Stimulated activated CD4-positive, alpha-beta T cell treated with anti-CD3 and anti-CD28 coated beads, Interleukin-15, amount 100 ng/mL, for 1 hour (primary cell): ENCODE measurements at places on chromosomes 2 and 18.

- no peak for DNase-seq
These were observed 25.3 kb upstream of the SNTG2 start for GRCh38 chr2:925309-925708.

GRCh38 chr2:145277922-145278321 is 758.0 kb upstream of the ZEB2 start:
- DNase-seq, result no peak

DNA sequence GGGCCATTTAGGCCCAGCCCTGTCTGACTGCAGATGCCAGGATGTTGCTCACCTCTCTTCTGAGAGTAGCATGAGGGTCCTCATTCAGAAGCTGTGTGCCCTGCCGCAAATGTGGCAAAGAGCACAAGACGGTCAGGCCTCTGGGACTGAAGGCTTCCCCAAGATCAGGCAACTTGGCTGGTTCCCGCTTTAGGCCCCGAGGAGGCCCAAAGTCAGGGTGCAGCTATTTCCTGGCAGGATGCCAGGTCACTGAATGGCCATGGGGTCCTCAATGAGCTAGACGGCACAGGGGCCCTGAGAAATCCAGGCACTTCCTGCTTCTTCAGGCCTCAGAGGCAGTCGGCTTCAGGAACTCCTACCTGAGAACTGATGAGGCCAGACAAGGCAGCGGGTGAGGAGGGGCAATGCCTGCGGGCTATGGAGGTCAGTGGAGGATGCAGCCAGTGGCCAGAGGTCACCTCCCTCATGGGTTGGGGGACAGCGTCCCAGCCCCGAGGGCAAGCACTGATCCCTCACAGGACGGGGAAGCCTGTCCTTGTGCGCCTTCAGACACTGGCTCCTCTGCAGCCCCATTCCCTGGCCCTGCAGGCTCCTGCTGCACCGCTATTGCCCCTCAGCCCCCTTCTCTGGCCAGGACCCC is 44.9 kb downstream of the LMAN2L start:
- no peak for DNase-seq

GRCh38 chr18:43159086-43159770 is 43.7 kb upstream of the RIT2 start:
- no peak for DNase-seq

GRCh38 chr2:239870276-239870675 is 154.9 kb downstream of the NDUFA10 start:
- no peak for DNase-seq

DNA sequence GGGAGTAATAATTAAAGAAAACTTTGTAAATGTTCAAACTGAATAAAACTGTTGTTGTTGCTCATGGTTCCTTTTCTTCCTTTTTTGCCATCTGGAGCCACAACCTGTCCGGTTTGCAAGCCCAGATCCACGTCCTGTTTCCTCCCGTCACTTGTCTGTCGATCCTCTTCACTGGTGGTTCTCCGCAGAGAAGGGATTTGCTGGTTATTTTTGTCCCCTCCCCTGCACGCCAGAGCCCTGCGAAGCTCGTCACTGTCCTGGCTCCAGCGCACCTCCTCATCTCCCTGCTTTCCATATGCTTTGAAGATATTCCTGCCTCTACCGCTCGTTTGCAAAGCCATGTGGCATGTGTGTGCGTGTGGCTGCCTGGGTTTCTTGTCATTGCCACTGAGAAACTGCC is 461.4 kb downstream of the RNF144A start:
- no peak for DNase-seq

DNA sequence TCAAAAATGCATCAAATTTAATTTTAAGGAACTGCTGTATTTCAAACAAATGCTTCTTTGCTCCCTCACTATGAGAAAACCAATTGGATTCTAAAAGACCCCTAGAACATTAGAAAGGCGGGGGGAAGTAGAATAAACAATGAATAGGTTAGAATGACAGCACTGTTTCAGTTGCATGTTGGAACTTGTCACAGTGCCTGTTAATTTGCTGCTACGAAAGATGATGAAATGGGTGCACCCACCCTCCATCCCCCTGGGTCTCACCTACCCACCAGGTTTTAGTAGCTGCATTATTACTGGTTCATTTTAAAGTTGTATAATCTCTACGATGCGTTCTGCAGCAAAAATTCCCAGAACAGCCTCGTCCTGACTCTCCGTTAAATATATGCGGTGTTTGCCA is 193.0 kb upstream of the COPS8 start:
- no peak for DNase-seq

DNA sequence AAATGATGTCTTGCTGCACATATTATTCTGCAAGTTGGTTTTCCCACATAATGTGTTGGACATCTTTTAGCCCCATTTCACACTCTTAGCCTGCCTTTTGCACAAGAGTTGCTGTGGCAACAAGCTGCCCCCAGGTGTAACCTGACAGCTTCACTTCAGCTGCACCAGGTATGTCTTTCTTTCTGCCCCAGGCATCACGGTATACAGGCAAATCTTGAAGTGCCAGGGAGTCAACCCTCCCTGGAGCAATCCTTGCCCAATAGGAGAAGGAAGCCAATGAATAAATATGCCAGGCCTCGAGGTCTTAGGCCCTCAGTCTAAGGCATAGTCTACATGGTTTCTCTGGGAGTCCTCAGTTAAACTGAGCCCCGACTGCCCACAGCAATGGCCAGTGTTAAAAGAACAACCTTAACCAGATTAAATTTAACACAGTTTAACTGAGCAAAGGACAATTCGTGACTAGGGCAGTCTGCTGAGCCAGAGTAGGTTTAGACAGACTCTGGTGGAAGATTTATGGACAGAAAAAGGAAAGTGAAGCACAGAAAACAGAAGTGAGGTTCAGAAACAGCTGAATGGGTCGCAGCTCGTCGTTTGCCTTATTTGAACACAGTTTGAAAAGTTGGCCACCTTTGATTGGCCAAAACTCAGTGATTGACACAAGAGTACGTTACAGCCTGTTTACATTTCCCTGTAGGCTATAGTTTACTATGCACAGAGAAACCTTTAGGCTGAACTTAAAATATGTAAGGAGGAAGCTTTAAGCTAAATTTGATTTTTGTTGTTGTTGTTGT is 32.0 kb upstream of the C1QL2 start:
- DNase-seq, result no peak

- DNase-seq, result no peak
These were observed 18.3 kb downstream of the ASXL3 start for GRCh38 chr18:33596178-33596854.

GRCh38 chr18:32576296-32576916 is 105.7 kb upstream of the GAREM1 start:
- no peak for DNase-seq

DNA sequence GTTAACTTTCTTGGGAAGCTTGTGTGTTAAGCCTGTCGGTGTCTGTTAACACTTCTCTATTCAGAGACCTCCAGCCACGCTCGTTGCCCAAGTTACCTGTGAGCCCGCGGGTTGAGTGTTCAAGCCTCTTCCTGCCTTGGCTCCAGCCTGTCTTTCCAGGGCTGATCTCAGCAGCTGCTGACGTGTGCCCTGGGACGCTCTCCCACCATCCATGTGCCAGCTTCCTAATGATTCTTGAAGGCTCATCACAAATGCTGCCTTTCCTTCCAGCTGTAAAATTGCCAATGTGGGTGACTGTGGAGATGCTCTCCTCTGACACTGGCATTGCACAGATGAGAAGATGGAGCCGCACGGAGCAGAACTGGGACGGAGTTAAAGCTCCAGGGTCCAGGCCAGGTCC is 6.1 kb downstream of the RNF144A start:
- DNase-seq, result no peak

DNA sequence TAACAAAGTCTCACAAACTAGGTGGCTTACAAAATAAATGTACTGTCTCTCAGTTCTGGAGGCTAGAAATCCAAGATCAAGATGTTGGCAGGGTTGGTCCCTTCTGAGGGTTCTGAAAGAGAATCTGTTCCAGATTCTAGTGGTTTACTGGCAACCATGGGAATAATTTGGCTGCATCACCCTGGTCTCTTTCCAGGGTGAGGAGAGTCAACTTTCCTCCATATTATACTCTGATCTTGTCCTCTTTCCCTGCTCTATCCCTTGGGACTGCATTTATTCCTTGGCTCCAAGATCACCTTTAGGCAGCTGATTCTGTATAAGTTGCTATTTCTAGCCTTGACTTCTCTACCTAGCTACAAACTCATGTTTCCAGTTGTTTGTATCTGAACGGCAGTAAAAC is 35.2 kb downstream of the SLC40A1 start:
- no peak for DNase-seq

DNA sequence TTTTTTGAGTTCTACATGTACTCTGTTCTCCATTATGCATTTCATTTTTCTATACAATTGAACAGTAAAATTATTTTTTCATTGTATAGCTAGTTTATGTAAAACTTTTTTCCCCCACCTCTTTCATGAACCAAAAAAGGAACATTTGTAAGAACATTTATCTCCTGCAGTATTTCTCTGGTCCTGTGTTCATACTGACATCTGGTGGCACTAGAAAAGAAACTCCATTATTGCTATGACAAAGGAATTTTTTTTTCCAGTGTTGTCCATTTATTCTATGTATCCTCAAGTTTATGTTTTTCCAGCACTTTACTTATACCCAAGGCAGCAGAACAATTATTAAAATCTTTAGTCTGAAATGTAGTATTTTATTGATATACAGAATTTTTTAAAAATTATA is 27.4 kb upstream of the CHAC2 start:
- DNase-seq, result no peak

DNA sequence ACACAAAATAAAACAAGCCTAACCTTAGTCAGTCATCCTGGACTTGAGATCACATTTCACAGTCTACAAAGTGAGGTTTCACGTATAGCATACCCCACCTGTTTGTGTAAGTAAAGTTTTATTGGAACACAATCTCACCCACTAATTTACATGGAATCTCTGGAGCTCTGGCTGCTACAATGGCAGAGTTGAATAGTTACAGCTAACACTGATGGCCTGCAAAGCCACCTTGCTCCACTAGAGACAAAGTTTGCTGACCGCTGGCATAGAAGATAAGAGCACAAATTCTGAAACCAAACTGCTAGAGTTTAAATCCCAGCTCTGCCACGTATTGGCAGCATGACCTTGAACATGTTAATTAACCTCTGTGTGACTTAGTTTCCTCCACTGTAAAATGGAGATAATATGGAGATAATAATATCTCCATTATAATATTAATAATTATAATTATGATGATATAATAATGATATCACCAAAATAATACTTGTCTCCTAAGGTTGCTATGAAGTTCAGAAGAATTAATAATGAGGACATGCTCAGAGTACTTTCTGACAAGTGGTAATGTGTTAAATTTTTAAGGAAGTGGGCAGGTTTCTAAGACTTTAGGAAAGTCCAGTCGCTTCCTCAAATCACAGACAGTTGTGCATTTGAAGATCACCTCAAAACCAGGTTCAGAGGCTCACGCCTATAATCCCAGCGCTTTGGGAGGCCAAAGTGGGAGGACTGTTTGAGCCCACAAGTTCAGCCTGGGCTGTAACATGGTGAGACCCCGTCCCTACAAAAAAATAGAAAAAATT is 204.6 kb downstream of the SH3RF3 start:
- DNase-seq, result no peak

- no peak for DNase-seq
These were observed 3.4 kb downstream of the CGREF1 start for GRCh38 chr2:27115519-27115918.

DNA sequence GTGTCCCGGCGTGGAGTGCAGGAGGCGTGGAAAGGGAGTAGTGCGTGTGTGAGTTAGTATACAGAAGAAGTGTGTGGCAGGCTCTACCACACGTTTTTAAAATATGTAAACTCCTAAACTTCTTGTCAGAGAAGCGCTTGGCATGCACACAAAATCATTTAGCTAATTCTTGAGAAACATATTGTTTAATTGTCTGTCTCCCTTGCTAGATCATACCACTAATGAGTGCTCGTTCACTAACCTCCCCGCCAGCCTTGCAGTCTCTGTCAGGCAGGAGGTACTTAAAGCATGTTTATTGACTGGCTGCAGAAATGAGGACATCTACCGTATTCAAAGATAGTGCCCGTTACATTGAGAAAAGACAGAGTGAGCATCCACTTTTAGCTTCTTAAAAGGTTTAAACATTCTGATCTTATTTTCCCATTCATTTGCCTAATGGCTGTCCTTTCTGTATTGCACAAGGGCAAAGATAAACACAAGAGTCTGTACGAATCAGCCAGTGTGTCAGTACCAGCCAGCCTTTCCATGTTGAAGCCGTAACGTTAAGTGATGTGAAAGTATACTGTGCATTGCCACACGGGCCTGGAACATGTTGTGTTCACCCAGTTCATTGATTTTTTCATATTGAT is 41.4 kb downstream of the TRAPPC12 start:
- no peak for DNase-seq

GRCh38 chr2:136012315-136012714 is 26.9 kb upstream of the DARS1 start:
- DNase-seq, result no peak

- no peak for DNase-seq
These were observed 296.1 kb downstream of the RND3 start for GRCh38 chr2:150191349-150191748.

GRCh38 chr2:209581040-209581439 is 157.2 kb downstream of the MAP2 start:
- no peak for DNase-seq

DNA sequence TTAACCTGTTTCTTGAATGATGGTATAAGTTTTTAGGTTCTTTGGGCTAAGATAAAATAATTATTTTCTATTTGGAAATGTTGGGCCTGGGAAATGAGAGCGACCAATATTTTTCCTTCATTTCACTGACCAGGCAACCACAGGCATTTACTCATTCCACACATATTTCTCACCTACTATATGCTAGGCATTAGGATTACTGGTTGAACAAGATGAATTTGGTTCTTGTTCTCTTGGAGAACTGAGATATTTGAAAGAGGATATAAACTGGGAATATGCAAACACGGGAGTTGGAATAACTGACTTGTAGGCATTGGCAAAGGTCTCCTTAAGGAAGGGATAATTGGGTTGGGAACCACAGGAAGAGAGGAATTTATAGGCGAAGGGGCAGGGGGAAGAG is 3.9 kb upstream of the MYL1 start:
- no peak for DNase-seq

DNA sequence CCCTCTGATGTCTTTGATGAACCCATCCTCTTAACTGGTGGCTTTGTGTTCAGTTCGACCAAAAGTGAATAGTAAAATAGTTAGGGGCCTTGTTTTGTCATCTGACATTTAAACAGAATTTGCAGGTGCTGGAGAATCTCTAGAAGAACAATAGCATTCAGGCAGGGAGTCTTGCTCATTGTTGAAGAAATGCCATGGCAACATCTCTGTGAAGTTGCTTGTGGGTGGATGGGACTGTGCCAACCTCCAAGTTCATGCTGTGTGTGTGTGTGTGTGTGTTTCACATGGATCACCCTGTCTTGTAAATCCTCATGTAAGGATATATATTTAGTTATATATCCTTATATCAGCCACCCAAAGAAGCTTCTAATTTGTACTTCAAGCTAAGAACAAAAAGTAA is 66.7 kb downstream of the SKA1 start:
- no peak for DNase-seq

- no peak for DNase-seq
These were observed 127.1 kb upstream of the TTC39C start for GRCh38 chr18:23887493-23887892.
